Stromal cell of bone marrow (primary cell): ENCODE measurements at places on chromosomes 7 and 10.

- no peak for DNase-seq
Measured at GRCh38 chr10:73182568-73182967, 14.6 kb downstream of the FAM149B1 start.

DNA sequence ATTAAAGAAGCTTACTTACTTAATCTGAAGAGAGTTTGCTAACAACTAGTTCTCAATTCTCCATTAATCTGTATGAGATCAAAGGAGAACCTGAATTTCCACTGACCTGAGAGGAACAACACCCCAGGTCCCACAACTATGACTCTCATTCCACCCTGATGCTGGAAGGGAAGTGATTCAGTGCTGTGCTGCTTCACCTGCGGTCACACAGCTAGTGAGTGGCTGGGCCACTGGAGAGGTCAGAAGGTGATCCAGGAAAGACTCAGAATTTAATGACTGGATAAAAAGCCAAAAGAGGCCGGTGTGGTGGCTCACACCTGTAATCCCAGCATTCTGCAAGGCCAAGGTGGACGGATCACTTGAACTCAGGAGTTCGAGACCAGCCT, 23.6 kb downstream of the SORBS1 start:
- DNase-seq, result no peak

GRCh38 chr10:5040010-5040673, 36.5 kb upstream of the AKR1C2 start:
- DNase-seq, result no peak

GRCh38 chr7:131235489-131236317, 92.0 kb upstream of the MKLN1 start:
- peak; percentile 97 for DNase-seq

DNA sequence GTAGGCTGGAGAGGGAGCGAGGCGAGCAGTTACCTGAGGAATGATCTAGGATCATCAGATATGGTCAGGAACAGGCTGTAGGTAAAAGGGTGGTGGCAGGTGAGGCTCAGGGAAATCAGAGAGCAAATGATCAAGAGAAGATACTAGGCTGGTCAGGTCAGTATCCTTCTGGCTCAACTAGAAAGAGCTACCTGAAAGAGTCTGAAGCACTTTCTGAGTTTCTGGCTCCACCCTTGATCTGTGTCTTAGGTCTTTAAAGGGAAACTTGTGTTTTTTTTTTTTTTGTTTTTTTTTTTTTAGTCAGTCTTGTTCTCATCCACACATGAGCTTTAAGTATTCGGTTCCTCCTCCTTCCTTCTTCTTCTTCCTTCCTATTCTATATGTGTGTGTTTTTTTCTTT, 10.5 kb downstream of the ADAM22 start:
- no peak for DNase-seq

DNA sequence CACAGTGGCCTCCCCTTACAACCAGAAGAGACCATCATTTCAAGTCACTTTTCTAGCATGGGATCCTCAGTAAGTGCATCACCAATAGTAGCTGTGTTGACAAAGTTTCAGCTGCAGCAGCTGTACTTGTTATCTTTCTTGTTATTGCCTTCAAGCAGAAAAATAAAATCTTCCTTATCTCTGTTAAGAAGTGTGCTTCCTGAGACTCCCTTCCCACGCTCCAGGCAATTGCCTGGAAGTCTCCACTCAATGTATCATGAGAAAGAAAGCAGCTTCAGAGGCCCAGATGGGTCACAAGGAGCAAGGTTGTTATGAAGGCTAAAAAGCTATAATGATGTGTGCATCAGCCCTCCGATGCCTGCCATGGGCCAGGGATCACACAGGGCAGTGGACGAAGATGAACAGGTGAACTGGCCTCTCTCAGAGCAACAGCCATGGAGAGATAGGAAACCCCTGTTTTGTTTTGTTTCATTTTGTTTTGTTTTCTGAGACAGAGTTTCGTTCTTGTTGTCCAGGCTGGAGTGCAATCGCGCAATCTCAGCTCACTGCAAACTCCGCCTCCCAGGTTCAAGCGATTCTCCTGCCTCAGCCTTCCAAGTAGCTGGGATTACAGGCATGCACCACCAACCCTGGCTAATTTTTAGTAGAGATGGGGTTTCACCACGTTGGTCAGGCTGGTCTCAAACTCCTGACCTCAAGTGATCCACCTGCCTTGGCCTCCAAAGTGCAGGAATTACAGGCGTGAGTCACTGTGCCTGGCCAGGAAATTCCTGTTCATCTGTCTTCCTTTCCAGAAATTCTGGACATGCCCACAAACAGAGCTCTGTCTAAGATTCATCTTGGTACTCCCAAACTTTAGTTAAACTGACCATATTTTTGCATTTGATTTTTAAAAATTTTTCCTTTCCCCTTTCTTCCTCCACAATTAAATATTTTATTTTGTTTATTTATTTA, 340.5 kb downstream of the TNS3 start:
- no peak for DNase-seq

DNA sequence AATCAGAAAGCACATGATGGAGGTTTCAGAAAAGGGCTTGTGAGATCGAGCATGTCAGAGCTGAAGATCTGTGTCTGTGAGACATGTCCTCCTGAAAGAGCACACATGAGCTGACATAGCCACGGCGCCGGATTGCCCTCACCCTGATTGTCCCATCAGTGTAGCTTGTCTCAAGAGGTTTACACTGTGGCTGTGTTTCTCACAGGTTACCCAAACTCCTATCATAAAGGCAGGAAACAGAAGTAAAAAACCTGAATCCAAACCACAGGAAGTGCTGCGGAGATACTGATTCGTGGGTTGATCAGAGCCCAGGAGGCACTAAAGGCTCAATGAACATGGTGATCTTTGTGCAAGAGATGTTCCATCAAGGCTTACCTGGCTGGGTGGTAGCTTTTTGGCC, 3.9 kb upstream of the ATP6V0E2 start:
- no peak for DNase-seq

- no peak for DNase-seq
Measured at GRCh38 chr10:91006752-91007346, 86.0 kb upstream of the ANKRD1 start.

DNA sequence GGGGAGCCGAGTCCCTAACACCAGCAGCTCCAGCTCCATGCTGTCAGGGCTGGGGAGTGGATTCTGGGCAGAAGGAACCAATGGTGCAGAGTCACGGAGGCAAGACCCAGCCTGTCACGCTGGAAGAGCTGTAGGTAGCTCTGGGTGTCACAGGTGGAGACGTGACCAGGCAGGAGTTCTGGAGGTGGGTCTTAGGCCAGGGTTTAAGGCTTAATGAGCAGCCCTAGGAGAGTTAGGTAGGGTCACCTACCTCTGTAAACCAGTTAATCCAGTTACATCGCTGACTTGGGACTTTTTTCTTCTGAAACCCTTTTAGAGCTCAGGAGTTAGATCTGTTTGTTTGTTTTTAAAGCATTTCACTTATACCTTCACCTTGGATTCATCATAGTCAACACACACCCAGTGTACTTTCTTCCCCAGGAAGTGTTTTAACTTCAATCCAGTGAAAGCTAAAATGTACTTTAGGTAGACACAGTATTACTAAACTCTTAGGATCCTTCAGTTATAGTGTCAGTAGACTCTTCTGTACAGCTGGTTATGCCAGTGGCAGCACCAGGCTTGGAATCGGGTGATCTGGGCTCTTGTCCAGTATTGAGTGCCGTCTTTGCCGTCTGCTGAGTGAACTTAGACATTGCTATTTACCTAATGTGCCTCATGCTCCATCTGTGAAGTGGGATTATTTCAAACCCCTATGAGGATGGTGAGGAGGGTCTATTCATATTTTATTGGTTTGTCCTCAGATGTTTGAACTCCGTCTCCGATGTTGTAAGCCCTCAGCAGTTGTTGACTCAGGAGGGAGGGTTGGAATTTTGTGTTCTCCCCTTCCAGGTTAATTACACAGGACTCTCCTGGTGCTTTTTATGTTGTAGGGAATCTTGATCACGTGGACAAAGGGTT, 31.0 kb downstream of the TACR2 start:
- DNase-seq, result no peak

GRCh38 chr7:81234896-81235295, 316.0 kb upstream of the SEMA3C start:
- DNase-seq, result no peak

- peak; percentile 33 for DNase-seq
Measured at GRCh38 chr10:11082526-11082925, 64.9 kb downstream of the CELF2 start.

GRCh38 chr7:106968160-106968559, 76.3 kb upstream of the PRKAR2B start:
- DNase-seq, result no peak

DNA sequence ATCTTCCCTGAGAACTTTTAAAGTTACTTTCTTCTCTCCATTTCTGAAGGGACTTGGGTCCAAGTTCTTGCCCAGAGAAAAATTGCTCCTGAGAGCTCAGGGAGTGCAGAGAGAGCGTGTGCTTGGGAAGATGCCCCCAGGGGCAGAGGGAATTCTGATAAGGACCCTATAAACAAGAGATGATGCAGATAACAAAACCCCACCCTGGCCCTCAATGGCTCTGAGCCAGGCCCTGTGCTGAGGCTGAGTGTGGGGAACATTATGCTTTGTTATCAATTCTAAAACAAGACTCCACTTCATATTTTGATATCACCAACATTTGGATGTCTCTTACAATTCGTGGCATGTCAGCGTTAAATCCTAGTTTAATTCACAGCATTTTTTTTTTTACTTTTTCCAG, 34.4 kb upstream of the HABP2 start:
- DNase-seq, result no peak

GRCh38 chr7:101058355-101058754, 26.9 kb upstream of the TRIM56 start:
- peak; percentile 18 for DNase-seq

GRCh38 chr10:101130984-101131961, at the start of gene TLX1:
Gene TLX1, plus strand, starts transcription at chr10:101131300. Its CDS starts 242 bp downstream, at chr10:101131542.
- DNase-seq, result no peak

- DNase-seq, result peak; percentile 61
Measured at GRCh38 chr7:105198223-105198622, 184.2 kb downstream of the KMT2E start.

DNA sequence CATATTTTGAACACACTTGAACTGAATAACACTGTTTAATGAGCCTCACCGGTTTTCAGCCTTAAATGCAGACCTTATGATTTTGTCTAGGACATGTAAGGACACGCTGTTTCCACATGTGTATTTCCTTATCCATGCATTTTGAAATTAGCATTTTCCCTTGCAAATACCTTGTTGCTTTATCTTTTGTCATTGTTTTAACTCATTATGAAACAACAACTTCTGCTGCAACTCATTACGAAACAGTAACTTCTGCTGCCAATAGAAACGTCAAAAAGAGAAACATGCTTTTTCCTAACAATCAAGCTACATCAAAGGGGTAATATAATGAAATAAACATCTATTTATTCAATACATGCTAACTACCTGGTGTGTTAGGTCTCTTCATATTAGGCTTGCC, 322.0 kb downstream of the AGMO start:
- DNase-seq, result no peak

DNA sequence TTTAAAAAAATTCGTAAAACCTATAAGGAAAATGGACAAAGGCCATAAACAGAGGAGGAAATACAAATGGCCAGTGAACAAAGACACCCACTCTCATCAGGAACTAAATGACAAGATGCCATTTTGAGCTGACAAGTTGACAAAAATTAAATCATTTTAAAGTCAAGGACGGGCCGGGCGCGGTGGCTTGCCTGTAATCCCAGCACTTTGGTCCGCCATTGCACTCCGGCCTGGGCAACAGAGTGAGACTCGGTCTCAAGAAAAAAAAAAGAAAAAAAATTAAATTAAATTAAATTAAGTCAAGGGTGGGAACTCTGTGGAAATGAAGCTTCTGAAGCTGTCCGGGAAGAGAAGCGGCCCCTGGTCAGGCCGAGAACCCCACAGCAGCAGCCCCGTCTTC, 1.2 kb upstream of the NOM1 start:
- no peak for DNase-seq

DNA sequence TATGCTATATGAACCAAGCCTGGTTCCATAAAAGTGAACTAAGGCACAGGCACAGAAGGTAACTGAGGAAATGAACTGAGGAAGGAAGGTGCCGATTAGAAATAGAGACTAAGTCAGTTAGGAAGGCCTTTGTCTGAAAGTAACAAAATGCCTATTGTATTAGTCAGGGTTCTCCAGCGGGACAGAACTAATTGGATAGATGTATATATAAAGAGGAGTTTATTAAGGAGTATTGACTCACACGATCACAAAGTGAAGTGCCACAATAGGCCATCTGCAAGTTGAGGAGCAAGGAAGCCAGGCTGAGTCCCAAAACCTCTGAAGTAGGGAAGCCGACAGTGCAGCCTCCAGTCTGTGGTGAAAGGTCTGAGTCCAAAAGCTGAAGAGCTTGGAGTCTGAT, 13.9 kb upstream of the PLXNA4 start:
- no peak for DNase-seq

DNA sequence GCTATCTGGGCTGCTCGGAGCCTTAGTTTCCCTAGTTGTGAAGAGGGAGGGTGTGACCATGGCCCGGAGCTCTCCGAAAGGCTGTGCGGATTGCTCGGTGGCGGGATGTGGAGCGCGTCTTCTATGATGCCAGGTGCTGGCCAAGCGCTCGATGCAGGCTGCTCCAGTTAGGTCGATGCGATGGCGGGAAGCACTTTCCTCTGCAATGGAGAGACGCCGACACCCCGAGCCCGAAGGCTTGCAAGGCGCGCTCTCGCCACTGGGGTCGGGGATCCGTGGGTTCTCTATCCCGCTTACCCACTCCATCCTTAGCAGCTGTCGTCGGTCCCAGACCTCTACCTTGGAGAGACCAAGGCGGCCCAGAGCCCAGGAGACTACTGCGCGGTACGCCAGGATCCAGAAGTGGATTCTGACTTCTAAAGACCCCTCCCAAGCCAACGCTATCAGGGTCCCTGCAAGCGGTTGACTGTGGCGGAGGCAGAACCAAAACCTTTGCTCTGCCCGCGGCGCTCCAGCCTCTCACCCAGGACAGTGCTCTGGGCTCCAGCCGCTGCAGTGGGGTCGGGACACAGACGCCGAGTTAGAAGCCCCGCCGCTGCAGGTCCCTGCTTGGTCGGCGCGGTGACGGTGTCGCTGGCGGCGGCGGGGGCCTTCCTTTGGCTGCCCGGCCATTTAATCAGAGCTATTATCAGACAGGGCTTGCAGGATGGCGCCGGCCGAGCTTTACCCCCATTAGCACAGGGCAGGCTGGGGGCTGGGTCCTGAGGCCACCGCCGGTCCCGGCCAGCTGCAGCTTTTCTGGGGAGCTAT, 7.8 kb upstream of the TBX20 start:
- DNase-seq, result no peak

- DNase-seq, result no peak
Measured at GRCh38 chr10:113337142-113337541, 215.7 kb upstream of the HABP2 start.

- DNase-seq, result no peak
Measured at GRCh38 chr7:2165610-2166594, 66.8 kb downstream of the MAD1L1 start.
